ENCODE measurements at places on chromosomes 5 and 9.

- no peak for DNase-seq
These were observed 41.8 kb upstream of the LHFPL2 start for GRCh38 chr5:78690253-78690972.

- DNase-seq: no peak
These were observed 380.8 kb upstream of the CD180 start for GRCh38 chr5:67577424-67577823.

GRCh38 chr5:61969347-61969746 lies 336.7 kb upstream of the KIF2A start:
- no peak for DNase-seq

- no peak for DNase-seq
These were observed 305.7 kb downstream of the ENC1 start for GRCh38 chr5:74334762-74335384.

GRCh38 chr5:157331807-157332206 lies 65.9 kb downstream of the CYFIP2 start:
- DNase-seq: no peak
